Activated naive CD4-positive, alpha-beta T cell treated with anti-CD3 and anti-CD28 coated beads for 36 hours (primary cell): ENCODE measurements at places on chromosomes 2 and 18.

DNA sequence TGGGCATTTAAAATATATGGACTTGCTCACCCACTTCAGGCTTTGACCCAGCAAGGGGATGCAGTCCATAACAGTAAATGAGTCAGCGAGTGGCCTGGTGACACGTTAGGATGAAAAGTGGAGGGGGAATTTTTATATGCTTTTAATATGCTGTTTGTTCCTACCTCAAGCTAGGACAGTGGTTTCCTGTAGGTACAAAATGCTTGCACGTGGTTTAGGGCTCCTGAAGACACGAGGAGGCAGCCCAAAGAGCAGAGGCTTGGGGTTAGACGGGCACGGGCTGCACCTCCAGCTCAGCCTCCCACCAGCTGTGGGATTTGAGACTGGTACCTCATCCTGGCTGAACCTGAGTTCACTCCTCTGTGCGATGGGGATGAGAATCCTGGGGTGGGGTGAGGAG is 306.2 kb upstream of the CXCR4 start:
- peak; percentile 18 for DNase-seq

- DNase-seq, result no peak
Measured at GRCh38 chr2:5932556-5933469, 240.6 kb downstream of the SOX11 start.

DNA sequence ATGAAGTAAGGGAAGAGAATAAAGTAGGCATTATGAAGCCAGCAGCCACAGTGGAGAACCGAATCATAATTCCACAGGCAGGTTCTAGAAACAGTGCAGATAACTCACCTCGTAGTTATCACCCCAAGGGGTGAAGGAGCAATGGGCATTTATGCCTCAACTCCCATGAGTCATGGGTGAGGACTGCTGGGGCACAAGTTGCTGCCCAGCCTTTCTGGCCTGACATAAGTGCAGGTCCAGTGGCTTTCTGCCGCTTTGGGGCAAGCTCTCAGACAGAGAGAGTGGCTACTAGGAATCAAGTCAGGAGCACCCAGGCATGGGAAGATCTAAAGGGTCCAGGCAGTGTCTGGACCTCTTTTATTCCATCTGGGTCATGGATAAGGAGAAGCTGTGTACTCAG is 149.8 kb downstream of the SUCLG1 start:
- DNase-seq, result no peak

DNA sequence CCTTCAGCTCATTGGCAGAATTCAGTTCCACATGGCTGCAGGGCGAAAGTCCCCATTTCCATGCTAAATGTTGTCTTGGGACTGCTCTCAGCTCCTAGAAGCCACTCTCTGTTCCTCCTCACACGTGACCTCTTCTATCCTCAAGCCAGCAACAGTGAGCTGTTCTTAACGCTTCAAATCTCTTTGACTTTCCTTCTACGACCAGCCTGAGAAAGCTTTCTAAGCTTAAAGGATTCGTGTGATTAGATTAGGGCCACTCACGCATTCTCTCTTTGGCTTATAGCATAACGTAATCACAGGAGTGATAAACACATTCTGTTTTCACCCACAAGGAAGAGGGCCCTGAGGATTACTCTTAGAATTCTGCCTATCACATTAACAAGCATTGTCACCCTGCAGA is 29.8 kb upstream of the LAMA1 start:
- no peak for DNase-seq

DNA sequence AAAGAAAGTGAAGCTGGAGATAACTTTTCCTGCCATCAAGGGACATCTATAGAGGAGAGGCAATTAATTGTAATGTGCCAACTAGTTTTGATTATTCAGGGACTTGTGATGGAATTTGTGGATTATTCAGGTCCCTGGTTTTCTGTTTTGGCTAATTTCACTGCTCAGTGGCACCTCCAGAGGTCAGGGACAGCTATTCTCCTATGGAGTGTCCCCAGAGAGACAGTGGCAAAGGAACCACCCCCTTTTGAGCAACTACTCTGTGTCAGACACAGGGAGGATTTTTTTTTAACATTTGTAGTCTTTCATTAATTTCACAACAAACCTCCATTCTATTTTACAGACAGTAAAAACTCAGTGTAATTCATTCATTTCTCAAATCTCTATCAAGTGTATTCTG is 206.0 kb upstream of the SPRED2 start:
- DNase-seq, result no peak

GRCh38 chr2:180050246-180050645 is 43.1 kb upstream of the CWC22 start:
- no peak for DNase-seq

GRCh38 chr2:65749545-65749944 is 317.1 kb upstream of the SPRED2 start:
- DNase-seq, result no peak

DNA sequence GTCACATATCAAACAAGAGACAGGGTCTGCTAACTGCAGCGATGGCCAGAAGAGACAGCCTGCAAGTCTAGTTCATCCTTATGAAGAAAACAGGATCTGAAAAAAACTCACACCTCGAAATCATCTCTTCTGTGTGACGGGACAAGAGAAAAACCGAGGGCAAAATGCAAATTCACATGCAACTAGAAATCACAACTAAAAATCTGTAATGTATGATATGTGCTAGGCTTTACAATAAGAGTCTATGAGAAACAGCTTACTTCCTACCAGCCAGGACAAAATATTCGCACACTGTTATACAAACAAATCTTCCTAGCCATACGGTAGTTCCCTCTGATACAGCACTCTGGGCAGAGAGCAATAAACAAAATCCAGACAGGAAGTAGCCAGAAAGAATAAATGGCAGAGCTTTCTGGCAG is 48.8 kb downstream of the ANKRD44 start:
- no peak for DNase-seq

DNA sequence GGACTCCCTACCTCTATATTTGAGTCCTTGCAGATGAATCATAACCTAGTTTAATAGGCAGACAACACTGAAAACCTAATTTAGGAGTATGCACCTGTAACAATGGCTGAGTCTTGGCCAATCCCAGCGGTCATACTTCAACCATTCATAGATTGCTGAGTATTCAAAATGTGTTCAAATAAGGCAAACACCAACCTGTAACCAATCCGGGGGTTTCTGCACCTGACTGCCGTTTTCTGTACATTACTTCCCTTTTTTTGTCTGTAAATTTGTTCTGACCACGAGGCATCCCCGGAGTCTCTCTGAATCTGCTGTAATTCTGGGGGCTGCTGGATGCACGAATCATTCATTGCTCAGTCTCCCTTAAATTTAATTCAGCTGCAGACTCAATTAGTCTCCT is 338.6 kb downstream of the STK39 start:
- DNase-seq, result no peak

DNA sequence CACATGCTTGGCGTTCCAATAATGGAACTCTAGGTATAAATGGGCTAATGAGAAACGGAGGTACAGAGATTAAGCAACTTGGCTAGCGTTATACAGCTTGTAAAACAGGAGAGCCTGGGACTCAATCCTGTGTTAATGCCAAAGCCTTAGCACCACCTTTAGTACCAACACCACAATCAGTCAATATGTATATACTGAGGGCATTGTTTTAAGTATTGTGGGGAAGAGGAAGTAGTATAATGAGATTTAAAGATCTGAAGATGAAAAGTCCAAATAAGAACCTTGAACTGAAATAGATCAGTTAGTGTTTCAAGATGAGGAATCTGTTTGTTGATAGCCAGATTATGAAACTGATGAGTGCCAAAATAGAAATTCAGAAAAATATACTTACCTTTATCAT is 8.1 kb downstream of the MARS2 start:
- DNase-seq, result no peak

- peak; percentile 77 for DNase-seq
Measured at GRCh38 chr18:8754995-8755960, 49.9 kb downstream of the MTCL1 start.

GRCh38 chr2:45000341-45000901 is 8.8 kb downstream of the SIX2 start:
- DNase-seq, result no peak

DNA sequence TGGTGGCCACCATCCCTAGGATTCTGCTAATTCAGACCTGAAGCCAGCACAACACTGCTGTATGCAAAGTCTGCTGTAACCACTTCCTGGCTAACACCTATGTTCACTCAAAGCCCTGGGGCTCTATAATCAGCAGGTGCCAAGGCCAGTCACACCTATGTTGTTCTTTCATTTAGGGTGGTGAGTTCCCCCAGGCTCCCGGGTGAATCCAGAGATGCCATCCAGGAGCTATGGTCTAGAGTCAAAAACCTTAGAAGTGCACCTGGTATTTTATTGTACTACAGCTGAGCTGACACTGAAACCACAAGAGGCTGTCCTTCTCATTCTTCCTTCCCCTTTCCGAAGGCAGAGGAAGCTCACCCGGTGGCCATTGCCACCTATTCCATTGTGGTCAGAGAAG is 46.2 kb upstream of the CCDC141 start:
- peak; percentile 52 for DNase-seq

GRCh38 chr2:26172871-26173775 is at the start of gene GAREM2:
TSS of gene GAREM2 (plus strand) at chr2:26173088. CDS start at chr2:26173221, 133 bp downstream.
- no peak for DNase-seq

DNA sequence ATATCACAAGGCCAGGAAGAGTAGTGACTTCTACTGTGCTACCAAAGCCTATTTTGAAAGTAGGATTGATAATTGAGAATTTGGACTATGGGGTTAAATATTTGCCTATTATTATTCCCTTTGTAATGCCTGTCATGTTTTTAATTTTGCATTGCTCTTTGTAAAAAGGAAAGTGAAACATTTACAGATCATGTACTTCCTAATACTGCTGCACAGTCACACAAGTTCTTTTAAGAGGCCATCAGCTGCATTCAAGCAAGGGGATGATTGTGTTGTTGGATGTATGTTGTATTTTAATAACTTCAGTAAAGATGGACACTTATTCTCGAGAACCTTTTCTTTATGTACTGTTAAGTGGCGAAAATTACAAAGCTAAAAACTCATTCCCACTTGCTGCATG is 70.1 kb downstream of the PLEKHA3 start:
- no peak for DNase-seq

DNA sequence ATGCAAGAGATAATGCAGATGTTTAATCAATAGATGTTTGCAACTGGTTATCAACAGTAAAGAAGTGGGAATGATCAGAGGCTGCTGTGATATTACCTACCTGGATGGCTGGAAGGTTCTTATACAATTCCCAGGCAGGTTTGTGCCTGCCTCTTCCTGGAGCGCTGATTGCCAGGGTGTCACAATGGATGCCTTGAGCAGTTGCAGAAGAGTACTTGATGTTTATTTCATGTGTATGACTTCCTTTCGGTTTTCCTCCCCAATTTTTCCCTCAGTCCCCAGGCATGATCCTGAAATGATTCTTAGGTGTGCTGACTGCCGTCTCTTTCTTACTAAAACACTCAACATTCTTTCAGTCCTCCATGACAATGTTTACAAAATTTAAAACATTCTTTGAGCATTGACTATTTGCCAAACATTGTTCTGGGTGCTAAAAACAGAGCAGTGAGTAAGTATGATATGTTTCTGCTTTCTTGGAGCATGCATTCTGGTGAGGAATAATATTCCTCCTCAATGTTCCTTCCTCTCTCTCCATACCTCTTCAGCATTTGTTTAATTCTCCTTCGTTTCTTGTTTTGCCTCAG is 416.6 kb upstream of the TRIB2 start:
- no peak for DNase-seq

DNA sequence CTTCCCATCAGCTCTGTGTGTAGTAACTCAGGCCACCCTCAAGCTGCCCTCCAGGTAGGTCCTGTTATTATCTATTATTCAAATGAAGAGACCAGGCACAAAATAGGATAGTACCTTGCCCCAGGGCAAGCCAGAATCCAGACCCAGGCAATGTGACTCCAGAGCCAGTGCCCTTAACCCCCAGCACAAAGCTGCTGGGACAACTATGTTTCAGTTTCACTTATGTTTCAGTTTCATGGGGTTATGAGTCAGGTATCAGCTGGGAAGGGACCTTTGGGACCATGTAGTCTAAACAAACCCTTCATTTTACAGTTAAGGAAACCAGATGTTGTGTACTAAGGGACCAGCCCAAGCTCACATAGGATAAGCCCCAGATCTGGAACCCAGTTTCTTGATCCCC is 10.0 kb downstream of the HK2 start:
- DNase-seq, result peak; percentile 54

GRCh38 chr18:79442508-79443221 is 46.9 kb downstream of the NFATC1 start:
- DNase-seq, result no peak

GRCh38 chr2:187187519-187187918 is 260.5 kb downstream of the CALCRL start:
- DNase-seq, result no peak

DNA sequence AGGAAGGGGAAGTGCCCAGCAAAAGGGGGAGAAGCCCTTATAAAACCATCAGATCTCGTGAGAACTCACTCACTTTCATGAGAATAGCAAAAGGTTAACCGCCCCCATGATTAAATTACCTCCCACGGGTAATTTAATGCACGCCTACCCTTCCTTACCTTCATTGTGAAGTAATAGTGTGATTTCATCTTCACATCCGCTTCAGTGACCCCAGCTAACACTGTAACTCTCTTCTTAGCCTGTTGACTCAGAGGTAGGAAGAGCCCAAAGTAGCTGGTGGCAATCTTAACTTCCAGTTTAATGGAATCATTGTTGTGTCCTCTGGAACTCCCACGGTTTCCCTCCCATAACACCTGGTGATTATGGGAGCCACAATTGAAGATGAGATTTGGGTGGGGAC is 120.5 kb downstream of the GULP1 start:
- no peak for DNase-seq
